ENCODE measurements at places on chromosomes 11 and 22.

DNA sequence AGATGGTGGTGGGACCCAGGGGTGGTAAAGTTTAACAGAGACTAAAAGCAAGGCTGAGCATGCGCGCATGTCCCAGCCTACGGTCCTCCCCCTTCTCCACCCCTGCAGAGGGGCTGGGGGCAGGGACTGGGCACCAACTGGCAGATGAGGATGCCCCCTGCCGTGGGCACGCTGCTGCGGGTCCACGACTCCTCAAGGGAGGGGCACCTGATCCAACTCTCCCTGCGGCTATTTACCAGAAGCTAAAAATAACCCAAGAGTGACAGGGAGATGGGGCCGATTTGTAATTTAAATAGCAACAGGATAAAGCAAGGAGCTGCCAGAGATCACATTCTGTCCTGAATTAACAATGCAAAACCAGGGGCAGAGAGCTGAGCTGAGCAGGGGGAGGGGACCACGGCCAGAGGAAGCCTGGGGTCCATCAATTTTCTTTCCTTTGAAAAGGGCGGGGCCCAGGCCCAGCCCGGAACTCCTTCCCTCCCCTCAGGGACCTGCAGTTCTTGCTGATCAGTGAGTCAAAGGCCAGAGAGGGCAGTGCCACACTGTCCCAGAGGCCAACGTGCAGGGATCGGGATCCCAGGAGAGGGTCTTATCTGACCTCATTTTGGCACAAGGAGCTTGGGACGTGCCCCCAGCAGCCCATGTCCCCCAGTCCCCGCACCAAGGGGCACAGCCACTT, 8.1 kb upstream of the DGKZ start:
- no peaks in the 10 kb centered on the region for H3K36me3 ChIP-seq
- H3K27ac ChIP-seq: no peak overlapping the region
- no peaks in the 10 kb centered on the region for H3K27me3 ChIP-seq
- H3K4me3 ChIP-seq: no peak overlapping the region
- no peak for DNase-seq

DNA sequence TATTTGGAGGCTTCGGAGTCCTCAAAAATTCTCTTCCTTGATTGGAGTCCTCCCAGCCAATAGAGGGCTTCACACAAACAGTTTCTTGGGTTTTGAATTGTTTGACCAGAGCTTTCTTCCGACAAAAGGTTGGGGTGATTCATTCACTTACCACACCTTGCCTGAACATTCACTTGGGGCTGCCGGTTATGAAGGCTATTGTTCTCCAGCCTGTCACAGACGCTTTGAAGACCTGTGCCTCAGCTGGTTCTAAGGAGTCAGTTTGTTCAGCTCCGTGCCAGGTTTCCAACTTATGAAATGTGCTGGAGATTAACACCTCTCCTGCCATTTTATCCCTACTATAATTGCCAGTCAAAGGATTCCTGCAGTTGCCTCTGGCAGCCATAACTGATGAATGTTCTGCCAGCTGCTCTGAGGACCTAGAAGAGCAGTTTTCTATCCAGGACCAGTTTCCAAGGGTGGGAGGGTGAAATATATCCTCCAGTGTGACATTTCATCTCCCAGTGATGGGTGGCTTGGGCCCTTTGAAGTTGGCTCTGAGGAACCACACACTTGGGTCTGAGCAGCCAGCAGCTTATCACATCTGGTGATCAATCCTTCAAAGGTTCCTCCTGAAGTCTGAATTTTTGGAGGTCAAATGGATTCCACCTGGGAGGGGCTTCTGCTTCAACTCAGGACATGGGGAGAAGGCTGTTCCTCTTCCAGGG, 31.4 kb downstream of the LIMK2 start:
- no peak for DNase-seq
- H3K27ac ChIP-seq: no peak overlapping the region
- peaks cover 10% of the 10 kb centered on the region for H3K4me1 ChIP-seq
- H3K36me3 ChIP-seq: peaks cover 4% of the 10 kb centered on the region
- H3K4me3 ChIP-seq: no peak overlapping the region

GRCh38 chr22:23984430-23984829, 4.5 kb downstream of the GSTT2 start:
- H3K27me3 ChIP-seq: no peaks in the 10 kb centered on the region
- no peaks in the 10 kb centered on the region for H3K36me3 ChIP-seq
- H3K27ac ChIP-seq: no peak overlapping the region
- no peak for DNase-seq

DNA sequence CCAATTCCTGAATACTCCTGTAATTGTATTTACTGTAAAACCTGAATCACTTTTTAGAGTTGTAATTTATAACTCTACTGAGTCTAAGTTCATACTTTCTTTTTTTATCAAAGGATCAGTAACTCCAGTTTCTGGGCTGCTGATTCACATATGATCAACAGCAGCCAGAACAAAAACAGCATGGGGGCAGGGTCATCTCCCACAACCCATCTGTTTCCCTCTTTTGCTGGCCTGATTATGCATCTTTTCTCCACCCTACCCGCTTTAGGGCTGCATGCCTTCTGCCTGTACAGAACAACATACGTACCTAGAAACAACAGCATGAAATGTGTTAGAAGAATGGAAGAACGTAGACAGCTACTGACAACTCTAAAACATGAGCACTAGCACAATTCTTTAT, 76.0 kb downstream of the MRTFA start:
- no peak for DNase-seq
- H3K4me3 ChIP-seq: no peak overlapping the region
- H3K36me3 ChIP-seq: no peaks in the 10 kb centered on the region
- no peaks in the 10 kb centered on the region for H3K4me1 ChIP-seq

GRCh38 chr11:127071606-127072005, 71.0 kb upstream of the KIRREL3 start:
- no peak for DNase-seq
- H3K27ac ChIP-seq: no peak overlapping the region
- no peaks in the 10 kb centered on the region for H3K27me3 ChIP-seq
- no peaks in the 10 kb centered on the region for H3K36me3 ChIP-seq
- no peaks in the 10 kb centered on the region for H3K4me1 ChIP-seq

GRCh38 chr22:33975841-33976240, 55.6 kb upstream of the LARGE1 start:
- H3K36me3 ChIP-seq: no peaks in the 10 kb centered on the region
- H3K4me1 ChIP-seq: no peaks in the 10 kb centered on the region
- H3K4me3 ChIP-seq: no peak overlapping the region
- no peak for DNase-seq
- H3K27ac ChIP-seq: no peak overlapping the region

DNA sequence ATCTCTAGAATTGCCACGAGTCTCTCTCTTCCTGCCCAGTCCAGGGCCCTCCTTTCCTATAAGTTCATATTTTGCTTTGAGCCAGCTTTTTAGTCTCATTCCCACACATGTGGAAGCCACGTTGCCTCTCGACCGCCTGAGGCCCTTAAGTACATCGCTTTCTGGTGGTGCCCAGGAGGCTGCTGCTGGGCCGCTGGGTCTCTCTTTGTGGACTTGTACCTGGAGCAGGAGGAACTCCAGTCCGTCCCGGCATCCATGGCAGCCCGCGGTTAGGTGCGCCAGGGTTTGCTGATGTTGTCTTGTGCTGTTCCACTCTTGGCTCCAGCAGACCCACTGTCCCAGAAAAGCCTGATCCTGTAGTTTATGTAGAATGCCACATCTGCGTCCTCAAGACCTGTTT, 41.0 kb downstream of the NAT10 start:
- H3K4me3 ChIP-seq: no peak overlapping the region
- DNase-seq: no peak
- peak overlapping the region; percentile 69 for H3K27ac ChIP-seq
- H3K4me1 ChIP-seq: peaks cover 9% of the 10 kb centered on the region

DNA sequence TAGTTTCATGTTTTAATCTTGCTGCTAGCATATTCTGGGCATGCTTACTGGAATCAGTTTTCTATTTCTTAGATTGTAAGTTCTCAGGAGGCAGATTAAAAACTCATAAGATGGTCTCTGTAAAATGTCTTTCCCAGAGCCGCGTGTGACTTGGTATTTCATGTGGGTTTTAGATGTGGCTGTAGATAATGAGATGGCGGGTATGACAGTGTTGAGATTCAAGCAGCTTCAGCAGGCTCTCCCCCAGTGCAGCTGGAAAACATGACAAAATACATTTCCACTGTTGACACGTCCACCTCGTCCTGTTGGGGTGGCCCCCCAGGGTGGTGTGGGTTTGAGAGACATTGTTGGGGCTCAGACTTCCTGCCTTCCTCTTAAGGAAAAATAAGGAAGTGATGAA, 106.8 kb downstream of the KIRREL3 start:
- H3K36me3 ChIP-seq: no peaks in the 10 kb centered on the region
- no peak overlapping the region for H3K4me3 ChIP-seq
- no peaks in the 10 kb centered on the region for H3K27me3 ChIP-seq
- no peak overlapping the region for H3K27ac ChIP-seq

DNA sequence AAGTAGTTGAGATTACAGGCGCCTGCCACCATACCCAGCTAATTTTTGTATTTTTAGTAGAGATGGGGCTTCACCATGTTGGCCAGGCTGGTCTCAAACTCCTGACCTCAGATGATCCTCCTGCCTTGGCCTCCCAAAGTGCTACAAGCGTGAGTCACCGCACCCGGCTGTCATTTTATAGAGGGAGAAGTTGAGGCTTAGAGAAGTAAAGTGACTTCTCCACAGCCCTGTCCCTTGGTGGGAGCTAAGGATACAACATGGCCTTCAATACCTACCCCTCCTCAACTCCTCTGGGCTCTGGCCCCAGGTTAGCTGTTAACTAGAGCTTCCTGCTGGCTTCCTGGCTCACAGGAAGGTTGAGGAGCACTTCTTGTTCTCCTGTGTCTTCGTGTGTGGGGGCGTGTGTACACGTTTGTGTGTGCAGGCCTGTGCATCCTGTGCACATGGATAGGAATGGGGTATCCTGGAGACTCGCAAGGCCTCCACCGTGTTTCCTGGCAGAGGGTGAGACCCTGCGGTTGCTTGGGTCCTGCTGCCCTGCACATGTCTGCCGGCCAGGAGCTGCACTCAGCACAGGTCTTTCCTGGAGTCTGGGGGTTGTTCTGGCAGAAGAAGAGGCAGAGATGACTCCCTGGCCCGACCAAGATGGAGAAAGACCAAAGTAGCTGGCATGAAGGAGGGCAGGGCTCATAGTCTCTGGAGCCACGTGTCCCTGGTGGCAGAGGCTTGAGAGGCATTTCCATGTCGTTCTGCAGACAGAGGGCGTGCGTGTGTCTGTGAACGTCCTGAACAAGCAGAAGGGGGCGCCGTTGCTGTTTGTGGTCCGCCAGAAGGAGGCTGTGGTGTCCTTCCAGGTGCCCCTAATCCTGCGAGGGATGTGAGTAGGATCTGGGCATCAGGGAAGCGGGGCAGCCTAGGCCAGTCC, 2.4 kb downstream of the SIDT2 start:
- DNase-seq: peak; percentile 83
- no peaks in the 10 kb centered on the region for H3K27me3 ChIP-seq
- peaks cover 51% of the 10 kb centered on the region for H3K4me1 ChIP-seq

DNA sequence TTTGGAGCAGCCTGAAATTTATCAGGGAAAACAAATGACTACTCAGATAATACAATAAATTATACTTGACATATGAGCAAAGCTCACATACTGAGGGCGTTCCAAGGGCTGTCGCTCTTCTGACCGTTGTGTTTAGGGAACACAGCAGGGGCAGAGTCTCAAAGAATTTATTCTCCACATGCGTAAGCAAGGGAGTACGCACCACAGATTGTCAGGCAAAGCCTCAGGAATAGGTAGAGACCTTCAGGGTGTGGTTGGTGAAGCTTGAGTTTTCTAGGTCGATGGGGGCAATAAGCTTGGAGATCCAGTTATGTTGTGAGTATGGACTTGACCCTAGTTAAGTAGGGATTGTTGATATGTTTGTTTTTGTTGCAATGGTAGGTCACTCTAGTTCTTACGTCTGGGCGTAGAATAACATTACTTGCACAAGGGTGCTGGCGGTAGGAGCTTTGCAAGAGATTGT, 830 bp downstream of the ACAT1 start:
- peak overlapping the region; percentile 70 for H3K4me3 ChIP-seq
- no peaks in the 10 kb centered on the region for H3K27me3 ChIP-seq
- peaks cover 26% of the 10 kb centered on the region for H3K4me1 ChIP-seq
- H3K36me3 ChIP-seq: no peaks in the 10 kb centered on the region

DNA sequence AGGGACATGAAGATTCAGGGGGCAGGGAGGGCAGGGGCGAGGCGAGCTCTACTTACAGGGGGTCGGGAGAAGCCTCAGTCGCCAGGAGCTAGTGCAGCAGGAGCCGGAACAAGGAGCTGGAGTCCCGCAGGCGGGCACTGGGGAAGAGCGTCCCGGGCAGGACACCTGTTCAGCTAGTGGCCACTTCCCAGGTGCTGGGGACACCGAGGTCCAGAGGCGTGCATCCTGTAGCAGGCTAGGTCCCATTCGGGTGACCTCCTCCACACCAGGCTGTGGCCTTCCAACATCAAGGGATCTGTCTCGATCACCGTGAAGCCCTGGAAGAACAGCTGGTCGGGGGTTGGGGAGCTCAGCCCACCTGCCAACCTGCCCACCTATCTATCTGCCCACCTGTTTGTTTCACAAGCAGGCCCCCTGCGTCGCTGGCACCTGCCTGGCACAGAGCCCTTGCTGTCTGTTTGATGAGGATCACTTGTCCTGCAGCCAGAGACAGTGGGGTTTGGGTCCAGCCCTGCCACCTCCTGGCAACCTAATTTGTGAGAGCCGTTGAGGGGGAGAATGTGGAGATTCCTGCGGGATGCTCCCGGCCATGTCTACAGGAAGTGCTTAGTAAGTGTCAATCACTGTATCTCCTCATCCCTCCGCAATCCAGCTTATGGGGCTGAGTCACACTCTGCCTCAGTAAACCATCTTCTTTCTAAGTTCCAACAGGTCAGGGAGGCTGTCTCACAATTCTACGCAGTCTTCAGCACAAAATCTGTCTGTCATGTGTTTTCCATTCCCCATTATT, 940.9 kb downstream of the BRD1 start:
- H3K4me3 ChIP-seq: no peak overlapping the region
- DNase-seq: no peak
- no peaks in the 10 kb centered on the region for H3K4me1 ChIP-seq
- no peak overlapping the region for H3K27ac ChIP-seq
- no peaks in the 10 kb centered on the region for H3K36me3 ChIP-seq

- H3K27me3 ChIP-seq: no peaks in the 10 kb centered on the region
- no peak overlapping the region for H3K4me3 ChIP-seq
- H3K27ac ChIP-seq: no peak overlapping the region
These were observed 39.5 kb downstream of the CHKA start for GRCh38 chr11:68081691-68082090.

DNA sequence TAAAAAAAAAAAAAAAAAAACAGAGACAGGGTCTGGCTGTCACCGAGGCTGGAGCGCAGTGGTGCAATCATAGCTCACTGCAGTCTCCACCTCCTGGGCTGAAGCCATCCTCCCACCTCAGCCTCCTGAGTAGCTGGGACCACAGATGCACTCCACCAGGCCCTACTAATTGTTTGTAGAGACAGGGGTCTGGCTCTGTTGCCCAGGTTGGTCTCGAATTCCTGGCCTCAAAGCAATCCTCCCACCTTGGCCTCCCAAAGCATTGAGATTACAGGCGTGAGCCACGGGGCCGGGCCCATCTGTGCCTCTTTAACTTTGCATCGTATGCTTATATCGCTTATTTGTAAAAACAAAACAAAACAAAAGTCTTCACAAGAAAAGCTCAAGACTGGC, 3.1 kb downstream of the CPT1A start:
- peaks cover 35% of the 10 kb centered on the region for H3K4me1 ChIP-seq
- H3K27ac ChIP-seq: peak overlapping the region; percentile 72
- no peaks in the 10 kb centered on the region for H3K36me3 ChIP-seq
- no peak for DNase-seq
- H3K4me3 ChIP-seq: peak overlapping the region; percentile 27
